COLO829 (cell line): ENCODE measurements at places on chromosomes 2 and 18.

DNA sequence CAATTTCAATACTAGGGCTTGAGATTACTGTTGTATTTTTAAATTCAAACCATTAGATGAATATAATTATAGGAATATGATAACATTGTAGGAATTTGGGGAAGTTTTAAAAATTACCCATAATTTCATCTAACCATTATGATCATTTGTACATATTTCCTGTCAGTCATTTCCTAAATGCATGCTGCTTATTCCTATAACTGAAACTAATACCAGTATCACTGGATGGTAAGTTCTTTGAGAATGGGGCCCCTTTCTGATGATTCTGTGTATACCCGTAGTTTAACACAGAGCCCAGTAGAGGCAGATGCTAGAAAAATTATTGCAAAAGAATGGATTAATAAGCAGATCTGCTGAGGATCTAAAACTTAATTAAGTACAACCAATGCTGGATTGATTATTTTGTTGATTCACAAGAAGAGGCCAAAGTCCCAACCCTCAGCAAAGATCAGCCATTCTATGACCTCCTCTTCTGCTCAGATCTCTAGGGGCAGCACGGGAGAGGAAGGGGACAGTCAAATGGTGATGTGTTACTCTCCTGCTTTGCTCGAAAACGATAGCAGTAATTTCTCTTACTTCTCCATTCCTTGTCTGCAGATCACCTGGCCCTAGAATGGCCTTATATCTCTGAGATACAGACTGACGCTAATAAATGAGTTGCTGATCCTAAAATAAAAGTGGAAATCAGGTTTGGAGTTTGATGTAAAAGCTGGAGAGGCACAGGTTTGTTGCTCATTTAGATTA lies 69.5 kb upstream of the PELI1 start:
- DNase-seq: no peak

- no peak for DNase-seq
Measured at GRCh38 chr2:222736301-222736700, 64.8 kb downstream of the MOGAT1 start.

GRCh38 chr2:16249246-16250055 lies 309.1 kb downstream of the MYCN start:
- no peak for DNase-seq

DNA sequence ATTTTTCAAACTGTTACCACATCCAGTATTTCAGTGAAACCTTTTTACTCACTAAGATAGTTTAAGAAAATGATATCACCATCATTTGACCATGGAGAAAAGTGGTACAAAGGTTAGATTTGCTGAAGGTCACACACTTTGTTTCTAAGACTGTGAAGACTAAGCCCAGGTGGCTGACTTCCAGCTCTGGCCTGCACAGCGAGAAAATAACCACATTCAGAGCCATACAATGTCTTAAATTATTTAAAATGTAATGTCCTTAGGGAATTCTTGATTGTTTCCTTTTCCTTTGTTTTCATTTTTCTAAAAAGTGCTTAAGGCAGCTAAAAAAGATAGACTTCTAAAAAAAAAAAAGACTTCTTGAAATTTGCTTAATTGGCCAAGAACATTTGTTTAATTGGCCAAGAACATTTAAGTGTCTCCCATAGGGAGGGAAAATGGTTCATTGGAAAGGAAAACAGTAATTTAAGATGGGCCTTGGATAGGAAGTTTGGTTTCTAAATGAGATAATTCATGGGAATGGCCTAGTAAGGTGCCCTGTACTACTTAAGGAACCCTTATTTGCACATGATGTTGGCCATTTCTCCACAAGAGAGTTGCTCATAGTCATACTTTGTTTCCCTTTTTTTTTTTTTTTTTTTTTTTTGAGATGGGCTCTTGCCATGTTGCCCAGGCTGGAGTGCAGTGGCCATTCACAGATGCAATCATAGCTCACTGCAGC lies 45.2 kb downstream of the CYP1B1 start:
- no peak for DNase-seq

- DNase-seq: no peak
Measured at GRCh38 chr2:149908726-149909683, 321.4 kb upstream of the MMADHC start.

GRCh38 chr2:189952536-189953109 lies 109.9 kb downstream of the MSTN start:
- DNase-seq: no peak

DNA sequence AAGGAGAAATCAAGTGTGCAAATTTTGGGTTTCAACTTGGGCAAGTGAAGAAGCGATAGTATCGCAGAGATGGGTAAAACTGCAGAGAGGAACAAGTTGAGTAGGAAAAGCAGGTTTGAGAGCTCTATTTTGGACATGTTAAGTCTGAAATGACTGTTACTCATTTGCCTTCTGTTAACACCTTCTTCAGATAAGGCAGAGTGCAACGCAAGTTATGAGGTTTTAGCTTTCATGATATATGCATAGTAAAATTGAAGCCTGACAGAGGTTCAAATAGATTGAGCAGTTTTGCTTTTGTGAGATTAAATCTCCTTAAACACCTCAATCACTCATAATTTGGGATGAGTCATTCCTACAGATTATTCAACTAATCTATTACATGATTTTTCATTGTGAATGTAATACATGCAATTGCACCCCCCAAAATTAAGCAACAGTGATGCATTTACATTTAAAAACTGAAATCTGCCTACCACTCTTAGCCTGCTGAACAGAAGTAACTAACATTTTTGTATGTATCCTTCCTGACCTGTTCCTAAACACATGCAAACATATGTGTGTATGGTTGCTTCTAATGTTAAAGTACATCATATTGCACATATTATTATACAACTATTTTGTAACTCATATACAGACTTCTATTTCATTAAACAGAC lies 575.4 kb downstream of the ARHGAP15 start:
- DNase-seq: no peak

DNA sequence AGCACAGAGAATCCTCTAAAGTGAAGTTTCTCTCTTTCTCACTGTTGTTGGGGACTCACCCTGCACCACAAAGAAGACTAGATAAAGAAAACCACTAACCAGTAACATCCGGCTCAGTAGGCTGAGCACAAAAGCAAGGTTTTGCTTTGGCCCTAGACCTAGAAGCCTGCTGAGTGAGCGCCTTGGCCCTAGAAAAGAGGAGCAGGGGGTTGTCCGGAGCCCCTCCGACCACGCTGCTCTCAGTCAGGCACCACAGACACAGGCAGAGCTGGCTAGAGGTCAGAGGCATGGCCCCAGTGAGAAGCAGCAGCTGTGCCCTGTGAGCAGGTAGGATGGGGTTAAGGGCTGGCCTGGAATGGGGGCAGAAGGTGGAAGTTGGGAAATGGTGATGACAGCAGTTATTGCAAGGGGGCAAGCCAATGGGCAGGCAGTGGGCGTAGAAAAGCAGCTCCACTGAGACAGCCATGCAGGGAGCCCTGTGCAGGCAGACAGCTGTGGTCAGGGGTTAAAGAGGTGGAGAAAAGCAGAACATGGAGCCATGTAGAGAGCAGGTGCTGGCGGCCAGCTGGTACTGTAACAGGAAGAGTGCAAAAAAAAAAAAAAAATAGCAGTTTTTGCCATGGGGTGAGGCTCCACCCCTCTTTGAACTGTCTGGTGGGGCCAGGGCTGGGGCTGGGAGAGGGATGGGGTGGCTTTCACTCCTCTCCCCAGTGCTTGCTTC lies 36.9 kb upstream of the SLC14A1 start:
- DNase-seq: no peak

GRCh38 chr18:62399276-62399675 lies 74.2 kb downstream of the TNFRSF11A start:
- DNase-seq: no peak

DNA sequence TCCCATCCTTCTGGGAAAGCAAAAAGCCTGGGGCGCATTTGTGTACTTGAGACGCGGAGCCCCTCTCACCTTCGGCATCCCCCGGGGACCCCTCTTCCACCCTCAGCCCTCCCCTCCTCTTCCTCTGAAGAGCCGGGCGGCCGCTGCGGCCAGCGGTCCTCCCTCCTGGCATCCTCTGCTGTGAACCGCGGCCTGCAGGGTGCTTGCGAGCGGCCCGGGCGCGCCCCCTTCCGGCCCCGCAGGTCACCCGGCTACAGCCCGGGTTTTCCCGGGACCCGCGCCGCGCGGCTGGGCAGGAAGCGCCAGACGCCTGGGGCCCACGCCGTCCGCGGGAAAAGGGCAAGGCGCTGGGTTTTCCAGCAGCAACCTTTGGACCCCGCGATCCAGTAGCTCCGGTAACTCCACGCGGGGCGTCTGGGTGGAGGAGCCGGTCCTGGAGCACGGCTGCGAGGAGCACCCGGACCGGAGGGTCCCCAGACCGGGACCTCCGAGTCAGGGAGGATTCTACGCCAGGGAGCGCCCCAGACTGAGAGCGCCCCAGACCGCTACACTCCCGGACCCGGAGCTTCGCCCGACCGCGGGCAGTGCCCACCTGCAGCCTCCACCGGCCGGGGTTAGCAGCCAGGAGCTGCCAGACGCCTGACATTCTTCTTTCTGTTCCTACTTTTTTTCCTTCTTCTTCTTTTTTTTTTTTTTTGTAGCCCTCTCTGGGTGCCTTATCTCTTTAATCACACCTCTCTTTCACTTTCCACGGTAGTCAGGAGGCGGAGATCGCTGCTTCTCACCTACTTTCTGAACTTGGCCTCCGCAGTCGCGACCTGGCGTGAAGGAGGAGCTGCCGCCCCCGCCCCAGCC lies at the start of gene IL18R1:
IL18R1 (plus strand) TSS at position 271 of the 855 bp plus-strand sequence. CDS start 6,865 bp downstream, outside the sequence.
- DNase-seq: peak; percentile 13

DNA sequence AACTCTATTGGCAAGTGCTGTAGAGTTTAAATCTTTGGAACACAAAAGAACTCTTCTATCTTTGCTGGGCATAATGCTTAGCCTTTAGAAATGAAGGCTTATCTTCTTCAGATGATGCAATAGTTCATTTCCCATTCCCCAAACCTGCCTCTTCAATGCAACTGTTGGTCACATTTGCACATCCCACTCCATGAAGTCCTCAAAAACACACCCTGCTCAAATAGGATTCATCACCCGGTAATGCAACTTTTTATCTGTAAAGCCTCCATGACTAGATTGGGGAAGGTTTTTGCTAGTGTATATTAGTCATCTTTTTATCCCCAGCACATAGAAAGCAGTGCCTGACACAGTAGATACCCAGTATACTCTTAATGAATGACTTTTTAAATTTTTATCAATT lies 376.4 kb downstream of the RBM43 start:
- DNase-seq: no peak

DNA sequence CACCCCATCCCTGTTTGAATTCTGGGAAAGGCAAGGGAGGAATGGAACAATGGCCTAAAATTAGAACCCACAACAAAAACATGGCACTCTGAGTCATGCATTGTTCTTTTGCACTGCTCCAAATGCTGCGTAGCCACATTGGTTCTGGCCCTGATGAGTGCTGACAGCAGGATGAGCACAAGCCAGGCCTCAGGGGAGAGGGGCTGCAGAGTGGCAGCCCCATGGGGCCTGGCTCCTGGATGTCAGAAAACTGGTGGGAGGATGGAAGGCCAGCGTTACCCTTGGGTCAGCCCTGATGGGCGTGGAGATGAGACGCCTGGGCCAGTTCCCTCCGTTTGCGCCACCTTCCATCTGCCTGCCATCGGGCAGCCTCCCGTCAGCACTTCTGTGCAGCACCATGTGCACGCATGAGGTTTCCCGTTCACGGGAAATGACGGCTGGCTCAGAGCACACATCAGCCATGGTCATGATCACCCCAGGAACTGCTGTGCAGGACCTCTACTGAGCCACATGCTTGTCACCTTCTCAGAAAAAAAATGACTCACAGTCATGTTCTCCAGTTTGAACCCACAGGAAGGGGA lies 65.6 kb downstream of the CYP26B1 start:
- no peak for DNase-seq

- DNase-seq: no peak
Measured at GRCh38 chr2:33099989-33100388, 153.2 kb downstream of the LTBP1 start.

DNA sequence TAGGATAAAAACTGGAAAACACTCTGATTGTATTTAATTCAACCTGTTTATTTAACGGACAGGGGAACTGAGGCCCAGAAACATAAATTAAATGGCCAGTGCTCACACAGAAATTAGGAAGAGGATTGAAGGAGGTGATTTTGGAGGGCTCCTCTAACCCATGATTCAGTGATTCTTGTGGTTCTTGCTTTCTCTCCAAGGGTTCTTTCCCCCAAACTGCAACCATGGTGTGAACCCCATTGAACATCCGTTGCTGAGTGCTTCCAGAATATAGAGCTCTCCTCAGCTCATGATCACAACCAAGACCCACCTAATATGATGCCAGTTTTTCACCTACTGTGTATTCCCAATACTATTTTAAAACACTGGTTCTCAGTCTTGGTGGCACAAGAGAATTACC lies 41.4 kb downstream of the BMP10 start:
- no peak for DNase-seq

DNA sequence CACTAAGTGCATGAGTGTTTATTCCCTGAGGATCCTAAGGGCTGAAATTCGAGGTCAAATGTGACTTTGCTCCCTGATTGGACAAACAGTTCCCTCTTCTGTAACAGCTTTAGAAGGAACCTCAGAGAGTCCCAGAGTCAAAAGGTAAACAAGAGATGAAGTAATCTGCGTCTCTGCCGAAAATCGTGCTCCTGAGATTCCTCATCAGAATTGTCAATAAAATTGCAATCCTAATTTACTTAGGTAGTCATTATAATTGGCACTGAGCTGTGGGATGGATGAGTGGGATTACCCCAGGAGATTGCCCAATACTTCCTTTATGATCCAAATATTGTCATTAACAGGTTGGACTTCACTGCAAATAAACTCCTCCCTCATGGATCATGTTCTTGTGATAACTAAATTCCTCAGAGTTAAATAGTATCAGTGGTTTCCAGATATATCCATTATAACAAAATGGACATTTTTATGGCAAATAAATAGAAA lies 907 bp upstream of the SUCLG1 start:
- no peak for DNase-seq

DNA sequence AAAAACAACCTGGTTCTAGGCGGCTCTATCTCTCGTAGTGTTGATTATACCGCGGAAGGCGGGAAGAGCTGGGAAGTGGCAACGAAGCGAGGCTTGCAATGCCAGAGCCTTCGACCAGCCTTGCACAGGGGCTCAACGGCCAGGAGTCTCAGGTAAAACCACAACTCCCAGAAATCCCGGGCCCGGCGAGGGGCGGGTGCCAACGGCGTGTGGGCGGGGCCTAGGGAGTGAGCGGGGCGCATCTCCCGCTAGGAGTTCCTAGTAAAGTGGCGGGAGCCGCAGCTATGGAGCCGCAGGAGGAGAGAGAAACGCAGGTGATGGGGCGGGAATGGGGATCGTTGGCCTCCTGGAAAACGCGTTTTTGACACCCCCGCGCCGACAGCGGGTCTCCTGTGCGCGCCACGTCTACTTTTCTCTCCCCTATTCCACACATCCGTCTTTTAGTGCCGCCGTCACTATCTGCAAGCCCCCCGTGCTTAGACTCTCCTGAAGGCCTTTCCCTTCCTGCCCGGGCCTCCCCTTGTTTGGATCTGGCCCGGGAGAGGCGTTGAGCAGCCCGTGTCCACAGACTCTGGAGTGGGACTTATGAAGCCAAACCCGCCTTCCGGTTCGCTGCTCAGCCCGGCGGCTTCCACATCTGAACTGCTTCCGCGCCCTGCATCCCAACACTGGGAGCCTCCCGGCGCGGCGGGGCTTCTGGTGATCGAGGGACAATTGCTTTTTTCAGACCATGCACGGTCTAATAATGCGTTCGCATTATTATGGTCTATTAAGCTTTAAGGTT lies at the start of gene HAUS1:
HAUS1 (plus strand) TSS at position 258 of the 784 bp plus-strand sequence; CDS start at position 285, 27 bp downstream.
- peak; percentile 84 for DNase-seq
